ENCODE measurements at places on chromosomes 2 and 18. TPM values are rescaled to one million over a fixed set of nuclear protein-coding genes. Genes with fewer than 3 reads are reported as not detected.

The FZD7 gene
- 2.1 TPM for total RNA-seq

The GPR39 gene
- total RNA-seq: 2.7 TPM

The FABP1 gene
- total RNA-seq: not detected

The SLC38A11 gene
- 0.07 TPM for total RNA-seq

The TMEM200C gene
- total RNA-seq: not detected

The TRABD2A gene
- 1.4 TPM for total RNA-seq

The NLRC4 gene
- 0.07 TPM for total RNA-seq

The POTEI gene
- not detected for total RNA-seq

The DLGAP1 gene
- not detected for total RNA-seq

The ASIC4 gene
- total RNA-seq: not detected

The CCBE1 gene
- 0.28 TPM for total RNA-seq

The DSG4 gene
- total RNA-seq: not detected

The MC2R gene
- total RNA-seq: not detected

The TMEM37 gene
- not detected for total RNA-seq

The CDCA7 gene
- 3.8 TPM for total RNA-seq

The KRTCAP3 gene
- total RNA-seq: 13.3 TPM

The GLI2 gene
- total RNA-seq: 0.07 TPM
